NCI-H524 (cell line): ENCODE measurements at places on chromosomes 6 and 20.
A peak's percentile ranks its signal among the peaks of the same experiment; 100 is the strongest.

- no peak for DNase-seq
These were observed 184.1 kb upstream of the GMDS start for GRCh38 chr6:2429460-2429859.

- no peak for DNase-seq
These were observed 68.6 kb upstream of the FYN start for GRCh38 chr6:111941686-111942330.

DNA sequence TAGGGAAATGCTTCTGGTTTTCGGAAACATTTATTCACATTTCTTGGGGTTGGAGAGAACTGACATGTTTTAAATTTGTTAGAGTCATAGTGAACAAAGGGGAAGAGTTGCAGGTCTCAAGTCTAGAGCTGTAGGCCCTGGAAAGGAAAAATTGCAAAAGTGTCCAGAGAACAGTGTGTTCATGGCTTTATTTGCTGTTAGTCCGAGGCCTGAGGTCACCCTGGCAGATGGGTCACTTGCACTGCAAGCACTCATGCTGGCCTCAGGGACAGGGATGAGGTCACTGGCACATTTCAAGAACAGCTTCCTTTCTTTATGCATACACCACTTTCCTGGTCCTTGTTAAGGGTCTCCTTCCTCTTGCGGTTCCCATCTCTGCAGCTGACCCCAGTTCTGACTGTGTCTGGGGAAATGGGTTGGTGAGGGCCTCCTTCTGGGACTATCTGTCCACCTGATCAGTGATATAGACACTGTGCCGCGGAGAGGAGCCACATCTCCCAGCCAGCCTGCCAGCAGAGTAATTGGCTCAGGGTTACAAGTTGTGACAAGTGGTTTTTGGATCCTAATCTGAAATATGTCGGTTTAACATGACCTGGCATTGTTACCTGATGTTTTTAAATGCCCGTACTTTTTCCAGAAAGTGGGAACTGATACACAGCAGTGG is 194.0 kb downstream of the EYA4 start:
- no peak for DNase-seq

- DNase-seq, result no peak
These were observed 36.6 kb downstream of the NSFL1C start for GRCh38 chr20:1430004-1430451.

GRCh38 chr6:133833949-133834359 is 55.0 kb upstream of the TCF21 start:
- peak; percentile 93 for DNase-seq

DNA sequence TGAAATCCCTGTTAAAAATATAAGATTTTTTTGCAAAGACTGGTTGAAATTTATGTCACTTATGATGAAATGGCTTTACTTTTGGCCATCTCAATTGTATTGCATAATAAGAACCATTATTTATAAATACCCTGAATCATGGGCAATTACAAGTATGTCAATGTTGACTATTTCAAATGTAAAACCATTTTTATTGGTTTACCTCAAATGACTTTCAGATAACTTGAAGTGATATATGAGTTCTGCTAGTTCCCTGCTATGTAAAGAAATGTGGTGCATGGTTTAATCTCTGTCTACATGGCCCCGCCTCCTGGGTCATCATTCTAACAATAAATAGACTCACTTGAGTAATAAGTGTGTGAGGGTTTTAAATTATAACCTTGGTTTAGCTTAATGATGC is 275.6 kb upstream of the PREP start:
- DNase-seq, result no peak

DNA sequence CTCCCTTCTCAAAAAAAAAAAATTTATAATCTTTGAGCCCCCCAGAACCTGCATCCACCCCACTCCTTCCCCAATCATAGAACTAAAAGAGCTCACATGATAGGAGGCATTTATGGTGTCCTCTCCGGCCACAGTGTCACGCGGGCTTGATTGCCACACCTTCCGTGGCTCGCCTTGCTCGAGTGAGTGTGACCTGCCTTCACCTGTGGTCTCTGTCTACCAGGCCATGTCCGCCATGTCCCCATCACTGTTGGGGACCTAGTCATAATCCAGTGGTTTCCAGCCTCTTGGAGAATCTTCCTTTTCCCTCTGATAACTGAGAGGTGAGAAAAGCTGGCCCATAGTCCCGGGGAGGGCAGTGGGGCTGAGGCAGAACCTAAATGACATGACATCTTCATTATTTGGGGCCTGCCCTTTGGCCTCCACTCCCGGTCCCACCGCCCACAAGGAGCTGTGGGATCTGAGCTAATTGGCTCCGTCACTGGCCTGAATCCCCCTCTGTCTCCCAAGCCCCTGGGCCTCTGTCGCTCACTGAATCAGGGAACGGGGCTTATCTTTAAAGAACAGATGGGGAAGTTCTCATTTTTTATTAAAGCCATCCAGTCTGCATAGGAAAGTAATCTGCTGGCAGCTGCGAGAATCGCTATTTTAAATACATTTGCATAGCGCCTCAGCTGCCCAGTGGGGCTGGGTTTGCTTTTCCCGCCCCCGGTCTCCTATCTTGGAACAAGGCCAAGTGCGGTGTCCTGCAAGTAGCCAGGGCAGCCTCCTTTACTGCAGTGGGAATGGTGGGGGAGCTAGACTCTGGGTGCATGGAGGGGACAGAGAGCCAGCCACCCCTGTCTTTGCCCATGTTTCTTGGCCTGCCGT is 197.6 kb upstream of the PMEPA1 start:
- DNase-seq, result peak; percentile 80

- no peak for DNase-seq
These were observed 63.4 kb downstream of the PLG start for GRCh38 chr6:160765412-160765811.

DNA sequence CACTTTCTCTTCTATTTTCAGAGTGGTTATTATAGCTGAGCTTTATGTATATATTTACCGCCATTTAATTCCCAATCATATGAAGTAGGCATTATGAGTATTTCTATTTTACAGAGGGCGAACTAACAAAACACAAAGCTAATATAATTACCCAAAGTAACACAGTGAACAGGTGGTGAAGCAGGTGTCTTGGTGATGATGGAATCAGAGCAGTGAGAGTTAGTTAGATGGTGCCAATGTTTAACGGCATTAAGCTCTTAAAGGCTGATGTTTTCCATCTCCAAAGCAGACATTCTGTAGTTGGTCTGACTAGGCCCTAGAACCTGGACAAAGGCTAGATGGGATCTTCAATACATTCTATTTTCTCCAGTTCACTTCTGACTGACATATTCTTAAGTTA is 551.1 kb upstream of the SYNCRIP start:
- peak; percentile 56 for DNase-seq

DNA sequence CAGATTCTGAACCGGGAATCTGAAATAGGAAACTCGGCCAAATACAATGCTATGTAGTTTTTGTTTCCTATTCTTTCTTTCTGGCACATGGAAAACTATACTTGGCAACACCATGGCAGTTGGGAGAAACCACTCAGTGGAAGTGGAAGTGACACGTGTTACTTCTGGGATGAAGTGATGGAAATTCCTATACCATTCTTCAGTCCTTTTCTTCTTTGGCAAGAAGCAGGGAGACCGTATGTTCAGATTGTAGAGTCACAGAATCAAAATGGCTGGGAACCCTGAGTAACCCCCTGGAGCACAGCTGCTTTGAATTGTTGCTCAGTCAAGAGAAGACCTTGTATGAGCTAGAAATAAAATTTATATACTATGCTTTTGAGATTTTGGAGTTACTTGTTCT is 18.8 kb upstream of the TINAG start:
- no peak for DNase-seq

DNA sequence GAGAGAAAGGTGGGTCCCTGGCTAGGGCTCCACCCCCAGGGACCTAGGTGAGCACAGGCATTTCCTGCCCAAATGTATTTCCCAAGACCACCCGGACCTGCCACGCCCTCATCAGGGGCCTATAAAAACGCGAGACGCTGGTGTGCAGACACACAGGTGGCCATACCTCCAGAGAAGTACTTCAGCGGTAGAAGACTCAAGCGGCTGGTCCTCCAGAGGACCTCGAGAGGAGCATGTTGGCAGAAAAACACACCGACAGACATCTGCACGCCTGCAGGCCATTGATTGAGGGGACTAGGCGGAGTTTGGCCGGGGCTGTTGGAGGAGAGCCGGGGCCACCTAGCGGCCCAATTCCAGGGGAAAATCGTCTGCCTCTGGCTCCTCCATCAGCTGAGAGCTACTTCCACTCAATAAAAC is 695.8 kb upstream of the MMS22L start:
- DNase-seq, result no peak
